ENCODE measurements at places on chromosomes 5 and 9.

DNA sequence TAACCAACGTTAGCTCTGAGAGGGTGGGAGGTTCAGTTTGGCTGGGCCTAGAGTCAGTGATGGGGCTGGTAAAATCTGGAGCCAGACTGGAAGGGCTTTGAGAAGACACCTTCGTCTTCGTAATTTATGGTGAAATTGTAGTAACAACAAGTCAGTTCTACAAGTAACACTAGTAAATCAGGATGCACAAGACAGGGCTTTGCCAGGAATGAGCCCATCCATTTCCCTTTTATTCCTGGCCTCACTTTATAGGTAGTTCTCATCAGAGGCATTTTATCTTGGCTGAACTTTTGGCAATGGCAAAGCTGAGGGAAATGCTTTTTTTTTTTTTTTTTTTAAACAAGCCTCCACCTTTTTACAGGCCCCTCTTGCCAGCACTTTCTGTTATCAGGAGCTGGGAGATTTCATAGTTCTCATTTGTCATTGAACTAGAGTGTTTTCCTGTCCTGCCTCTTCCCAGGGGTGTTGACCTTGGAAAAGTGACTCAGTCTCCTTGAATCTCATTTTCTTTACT is 110.5 kb upstream of the KLF4 start:
- peak; percentile 20 for DNase-seq

- peak; percentile 73 for DNase-seq
These were observed 455.8 kb upstream of the PTGER4 start for GRCh38 chr5:40223884-40224402.

DNA sequence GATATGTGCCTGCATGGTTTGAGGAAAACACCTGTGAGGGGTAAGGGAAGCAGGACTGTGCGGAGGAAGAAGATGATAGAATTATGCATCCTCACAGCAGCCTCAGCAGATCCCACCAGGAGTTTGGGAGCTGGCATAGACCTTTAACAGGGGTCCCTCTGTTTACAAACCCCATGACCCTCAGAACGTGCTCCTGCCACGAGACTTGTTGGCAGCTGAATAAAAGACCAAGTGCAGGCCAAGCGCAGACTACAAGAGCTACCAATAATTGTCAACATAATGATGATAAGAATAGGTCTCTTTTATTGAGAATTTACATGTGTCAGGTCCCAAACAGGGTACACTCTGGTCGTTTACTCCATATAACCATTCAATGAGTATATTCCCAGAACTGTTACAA is 236.0 kb downstream of the MED10 start:
- DNase-seq: no peak

GRCh38 chr5:151476016-151476415 is 28.6 kb downstream of the SLC36A1 start:
- no peak for DNase-seq

DNA sequence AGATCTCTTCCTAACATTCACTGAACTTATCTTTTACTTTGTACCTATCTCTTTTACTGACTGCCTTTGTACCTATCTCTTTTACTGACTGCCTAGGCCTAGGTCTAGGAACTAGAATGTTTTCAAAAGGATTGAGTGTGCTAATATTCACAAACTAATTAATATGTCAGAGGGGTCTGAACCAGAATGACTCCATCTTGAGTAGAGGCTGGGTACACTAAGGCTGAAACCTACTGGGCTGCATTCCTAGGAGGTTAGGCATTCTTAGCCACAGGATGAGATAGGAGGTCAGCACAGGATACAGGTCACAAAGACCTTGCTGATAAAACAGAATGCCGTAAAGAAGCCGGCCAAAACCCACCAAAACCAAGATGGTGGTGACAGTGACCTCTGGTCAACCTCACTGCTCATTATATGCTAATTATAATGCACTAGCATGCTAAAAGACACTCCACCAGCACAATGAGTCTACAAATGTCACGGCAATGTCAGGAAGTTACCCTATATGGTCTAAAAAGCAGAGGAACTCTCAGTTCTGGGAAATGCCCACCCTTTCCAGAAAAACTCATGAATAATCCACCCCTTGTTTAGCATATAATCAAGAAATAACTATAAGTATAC is 2.5 kb upstream of the RHOBTB3 start:
- peak; percentile 58 for DNase-seq
